ENCODE measurements at places on chromosomes 2 and 18. TPM values are rescaled to one million over a fixed set of nuclear protein-coding genes. Genes with fewer than 3 reads are reported as not detected.
A peak's percentile ranks its signal among the peaks of the same experiment; 100 is the strongest.

Gene ALK
- 0.87 TPM for total RNA-seq

- H3K36me3 ChIP-seq, result 0 out of 2 replicates have a peak, but pooled peaks cover 3% of the 10 kb centered on the region
- no peak overlapping the region for H3K4me3 ChIP-seq
- DNase-seq, result no peak
- peak overlapping the region; percentile 39 for H3K27ac ChIP-seq
- no peaks in the 10 kb centered on the region for H3K27me3 ChIP-seq
These were observed 248.5 kb downstream of the TPGS2 start for GRCh38 chr18:36580266-36580665.

GRCh38 chr18:74050807-74051206, 96.8 kb downstream of the FBXO15 start:
- peaks cover 35% of the 10 kb centered on the region for H3K27me3 ChIP-seq
- no peak for DNase-seq
- no peak overlapping the region for H3K27ac ChIP-seq
- H3K4me1 ChIP-seq, result no peaks in the 10 kb centered on the region

GRCh38 chr2:240891492-240892340, 4.2 kb downstream of the MAB21L4 start:
- H3K36me3 ChIP-seq, result no peaks in the 10 kb centered on the region
- H3K4me1 ChIP-seq, result peaks cover 15% of the 10 kb centered on the region
- no peaks in the 10 kb centered on the region for H3K27me3 ChIP-seq
- no peak overlapping the region for H3K27ac ChIP-seq
- no peak overlapping the region for H3K4me3 ChIP-seq

DNA sequence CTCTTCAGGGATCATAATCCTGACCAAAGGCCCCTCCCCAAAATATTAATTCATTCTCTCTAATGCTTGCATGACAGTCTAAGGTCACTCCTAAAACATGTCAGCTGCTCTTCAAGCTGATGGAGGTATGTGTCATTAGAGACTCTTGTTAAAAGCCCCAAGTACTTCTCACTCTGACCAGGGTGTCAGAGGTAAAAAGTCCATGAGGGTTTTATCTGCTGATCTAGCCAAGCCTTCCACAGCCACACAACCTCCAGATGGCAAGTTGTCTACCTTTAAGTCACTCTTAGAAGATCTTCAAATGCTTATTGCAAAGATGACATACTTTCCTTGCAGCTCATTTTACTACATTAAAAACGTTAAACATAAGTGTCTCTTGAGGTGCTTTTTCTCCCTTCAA, 83.6 kb upstream of the ETAA1 start:
- H3K27ac ChIP-seq, result no peak overlapping the region
- peaks cover 27% of the 10 kb centered on the region for H3K4me1 ChIP-seq
- no peak overlapping the region for H3K4me3 ChIP-seq
- no peaks in the 10 kb centered on the region for H3K27me3 ChIP-seq

DNA sequence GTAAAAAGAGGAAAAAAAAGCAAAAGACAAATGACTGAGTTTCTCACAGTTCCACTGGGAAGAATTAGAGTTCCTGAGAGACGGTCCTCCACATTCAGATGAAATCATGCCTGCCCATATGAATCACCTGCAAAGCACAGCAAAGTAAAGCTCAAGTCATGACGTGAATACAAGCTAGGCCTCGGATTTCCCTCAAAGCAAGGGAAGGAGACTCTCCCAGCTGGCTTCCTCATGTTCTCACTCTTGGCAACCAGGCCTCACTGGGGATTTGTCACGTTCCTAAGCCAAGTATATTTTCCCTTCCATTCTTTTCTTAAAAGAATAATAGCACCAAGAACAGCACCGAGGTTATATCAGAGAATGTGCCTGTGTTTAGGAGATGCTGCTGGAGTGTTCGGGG, 47.0 kb downstream of the CYP27C1 start:
- no peak overlapping the region for H3K4me3 ChIP-seq
- no peaks in the 10 kb centered on the region for H3K27me3 ChIP-seq
- DNase-seq, result peak; percentile 24
- H3K4me1 ChIP-seq, result peaks cover 7% of the 10 kb centered on the region
- peak overlapping the region; percentile 16 for H3K27ac ChIP-seq
- no peaks in the 10 kb centered on the region for H3K36me3 ChIP-seq

DNA sequence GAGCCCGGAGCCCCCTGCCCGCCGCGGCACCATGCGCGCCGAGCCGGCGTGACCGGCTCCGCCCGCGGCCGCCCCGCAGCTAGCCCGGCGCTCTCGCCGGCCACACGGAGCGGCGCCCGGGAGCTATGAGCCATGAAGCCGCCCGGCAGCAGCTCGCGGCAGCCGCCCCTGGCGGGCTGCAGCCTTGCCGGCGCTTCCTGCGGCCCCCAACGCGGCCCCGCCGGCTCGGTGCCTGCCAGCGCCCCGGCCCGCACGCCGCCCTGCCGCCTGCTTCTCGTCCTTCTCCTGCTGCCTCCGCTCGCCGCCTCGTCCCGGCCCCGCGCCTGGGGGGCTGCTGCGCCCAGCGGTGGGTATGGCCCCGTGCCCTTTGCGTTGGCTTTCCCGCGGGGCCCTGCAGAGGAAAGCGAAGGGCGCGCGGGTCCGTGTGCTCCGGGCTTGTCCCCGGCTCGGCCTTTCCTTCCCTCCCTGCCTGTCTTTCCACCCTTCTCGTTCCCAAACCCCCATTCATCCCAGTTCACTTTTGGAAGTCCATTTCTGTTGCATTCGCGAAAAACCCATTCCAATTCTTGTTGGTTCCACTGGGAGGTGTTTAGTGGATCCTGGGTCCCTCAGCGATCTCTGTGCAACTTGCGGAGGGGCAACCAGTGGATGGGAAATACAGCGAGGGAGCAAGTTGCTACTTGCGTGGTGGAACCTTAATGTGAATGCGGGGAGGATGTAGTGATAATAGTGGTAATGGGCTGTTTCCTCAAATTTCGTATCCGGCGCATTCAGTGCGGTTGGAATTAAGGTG, 599 bp downstream of the ADAM23 start:
- H3K4me3 ChIP-seq, result peak overlapping the region; percentile 64
- no peaks in the 10 kb centered on the region for H3K4me1 ChIP-seq
- H3K27me3 ChIP-seq, result peaks cover 70% of the 10 kb centered on the region
- peak; percentile 10 for DNase-seq
- no peak overlapping the region for H3K27ac ChIP-seq
- H3K36me3 ChIP-seq, result no peaks in the 10 kb centered on the region

Gene NTSR2
- not detected for total RNA-seq

Gene CCDC85A
- total RNA-seq, result 1.1 TPM

DNA sequence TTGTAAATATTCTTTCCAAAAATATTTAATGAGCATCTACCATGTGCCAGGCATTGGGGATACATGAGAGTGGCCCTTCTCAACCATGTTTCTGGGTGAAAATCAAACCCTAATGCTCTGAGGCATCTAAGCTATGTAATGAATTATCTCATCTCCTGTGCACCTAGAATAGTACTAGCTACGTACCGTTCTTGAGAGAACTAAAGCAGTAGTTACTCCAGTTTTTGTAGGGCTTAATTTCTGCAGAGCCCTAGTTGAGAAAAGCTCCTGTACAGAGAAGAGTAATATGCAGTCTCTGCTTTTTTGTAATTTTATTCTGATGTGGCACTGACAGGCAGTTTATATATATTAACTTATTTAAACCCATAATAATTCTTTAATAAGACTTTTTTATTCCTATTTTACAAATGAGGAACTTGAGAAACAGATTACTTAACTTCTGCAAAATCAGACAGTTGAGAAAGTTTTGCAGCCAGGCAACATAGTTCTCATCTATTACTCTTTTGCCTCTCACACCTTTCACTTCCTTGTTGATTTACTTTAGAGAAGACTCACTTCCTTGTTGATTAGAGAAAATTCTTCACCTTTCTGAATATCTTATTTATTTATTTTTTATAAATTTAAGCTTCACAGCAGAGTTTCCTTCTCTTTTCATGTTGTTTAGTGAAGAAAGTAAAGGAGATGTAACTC, 3.1 kb downstream of the SPOPL start:
- no peak for DNase-seq
- H3K4me1 ChIP-seq, result peaks cover 53% of the 10 kb centered on the region
- H3K4me3 ChIP-seq, result peak overlapping the region; percentile 81

- H3K27ac ChIP-seq, result no peak overlapping the region
- peaks cover 89% of the 10 kb centered on the region for H3K27me3 ChIP-seq
- no peak overlapping the region for H3K4me3 ChIP-seq
- no peaks in the 10 kb centered on the region for H3K36me3 ChIP-seq
- no peak for DNase-seq
These were observed 289.1 kb downstream of the ICOS start for GRCh38 chr2:204225671-204226073.

DNA sequence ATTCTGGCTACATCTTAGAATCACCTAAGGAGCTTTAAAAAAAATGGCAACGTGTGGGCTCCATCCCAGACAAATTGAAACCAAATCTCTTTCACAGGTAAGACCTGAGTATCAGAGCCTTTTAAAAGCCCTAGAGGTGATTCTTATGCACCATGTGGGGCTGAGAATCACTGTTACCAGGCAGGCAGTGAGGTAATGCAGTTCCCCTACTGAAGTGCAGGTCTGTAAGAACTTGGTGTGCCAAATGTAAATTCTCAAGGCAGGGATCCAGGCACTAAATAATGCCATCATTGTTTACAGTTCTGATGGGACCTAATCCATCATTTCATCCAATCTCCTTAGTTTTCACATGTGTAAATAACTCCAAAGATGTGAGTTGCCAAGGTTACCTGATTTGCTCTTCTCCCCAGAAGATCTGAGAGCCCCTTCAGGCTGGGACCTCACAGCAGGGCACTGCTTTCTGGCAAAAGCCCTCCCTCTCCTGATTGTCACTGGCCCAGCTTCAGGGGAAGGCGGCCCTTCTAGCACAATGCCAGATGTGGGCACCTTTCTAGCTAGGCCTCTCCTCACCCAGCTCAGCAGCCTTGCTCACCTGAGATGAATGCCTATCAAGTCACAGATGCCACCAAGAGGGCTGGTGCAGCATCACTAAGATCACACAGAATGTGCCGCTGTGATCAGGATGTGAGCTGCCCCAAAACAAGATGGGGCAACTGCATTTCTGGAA, 73.6 kb upstream of the RGPD5 start:
- H3K36me3 ChIP-seq, result no peaks in the 10 kb centered on the region
- no peak overlapping the region for H3K27ac ChIP-seq
- H3K27me3 ChIP-seq, result no peaks in the 10 kb centered on the region
- no peak for DNase-seq

DNA sequence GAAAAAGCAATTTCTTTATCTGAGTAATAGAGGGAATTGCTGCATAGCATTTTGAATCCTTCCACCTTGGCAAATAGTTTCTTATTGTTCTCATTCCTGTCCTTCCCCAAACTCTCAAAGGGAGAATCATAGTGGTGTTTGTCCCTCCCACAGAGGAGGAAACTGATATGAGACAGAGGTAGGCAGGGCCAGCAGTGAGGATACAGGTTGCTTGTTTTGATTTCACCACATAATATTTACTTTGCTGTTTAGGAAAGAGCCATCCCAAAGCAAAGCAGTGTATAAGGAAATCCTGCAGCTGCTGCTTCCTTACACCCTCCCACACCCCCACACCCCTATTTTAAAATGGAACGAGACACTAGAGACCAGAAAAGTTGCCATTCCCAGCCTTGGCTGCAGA, 195.3 kb downstream of the SETBP1 start:
- no peaks in the 10 kb centered on the region for H3K36me3 ChIP-seq
- H3K4me1 ChIP-seq, result no peaks in the 10 kb centered on the region
- H3K4me3 ChIP-seq, result no peak overlapping the region

DNA sequence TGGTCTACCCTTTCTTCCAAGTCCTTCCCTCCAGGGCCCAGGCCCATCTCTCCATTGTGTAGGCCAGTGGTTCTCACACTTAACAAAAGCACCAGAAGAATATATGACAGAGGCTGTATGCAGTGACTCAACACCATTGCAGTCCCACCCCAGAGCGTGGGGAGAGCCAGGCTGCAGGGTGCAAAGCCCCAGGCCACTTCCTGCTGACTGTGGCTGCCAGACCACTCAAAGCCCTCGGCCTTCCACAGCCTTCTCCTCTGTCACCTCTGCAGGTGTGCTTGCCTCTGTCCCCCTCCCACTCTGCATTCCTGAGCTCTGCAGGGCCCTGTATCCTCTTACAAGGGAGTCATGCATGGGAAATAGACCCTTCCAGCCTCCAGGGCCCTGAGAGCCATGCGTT, 40.4 kb upstream of the ARHGEF4 start:
- H3K27me3 ChIP-seq, result no peaks in the 10 kb centered on the region
- peaks cover 8% of the 10 kb centered on the region for H3K4me1 ChIP-seq
- no peaks in the 10 kb centered on the region for H3K36me3 ChIP-seq
- no peak overlapping the region for H3K4me3 ChIP-seq

GRCh38 chr2:216562696-216563435, 64.2 kb downstream of the RPL37A start:
- no peak for DNase-seq
- no peaks in the 10 kb centered on the region for H3K27me3 ChIP-seq
- H3K27ac ChIP-seq, result no peak overlapping the region
- no peak overlapping the region for H3K4me3 ChIP-seq
- no peaks in the 10 kb centered on the region for H3K4me1 ChIP-seq

GRCh38 chr2:108029912-108030311, 43.6 kb downstream of the SLC5A7 start:
- no peak overlapping the region for H3K4me3 ChIP-seq
- H3K27ac ChIP-seq, result no peak overlapping the region

Gene FAM228A
- total RNA-seq, result not detected

GRCh38 chr2:231612109-231612455, 19.4 kb downstream of the TEX44 start:
- H3K27ac ChIP-seq, result peak overlapping the region; percentile 91
- peaks cover 34% of the 10 kb centered on the region for H3K4me1 ChIP-seq

- no peak overlapping the region for H3K27ac ChIP-seq
- H3K27me3 ChIP-seq, result no peaks in the 10 kb centered on the region
- H3K4me1 ChIP-seq, result no peaks in the 10 kb centered on the region
- H3K4me3 ChIP-seq, result no peak overlapping the region
- no peaks in the 10 kb centered on the region for H3K36me3 ChIP-seq
- DNase-seq, result no peak
These were observed 308.7 kb downstream of the AFF3 start for GRCh38 chr2:99833586-99834201.

DNA sequence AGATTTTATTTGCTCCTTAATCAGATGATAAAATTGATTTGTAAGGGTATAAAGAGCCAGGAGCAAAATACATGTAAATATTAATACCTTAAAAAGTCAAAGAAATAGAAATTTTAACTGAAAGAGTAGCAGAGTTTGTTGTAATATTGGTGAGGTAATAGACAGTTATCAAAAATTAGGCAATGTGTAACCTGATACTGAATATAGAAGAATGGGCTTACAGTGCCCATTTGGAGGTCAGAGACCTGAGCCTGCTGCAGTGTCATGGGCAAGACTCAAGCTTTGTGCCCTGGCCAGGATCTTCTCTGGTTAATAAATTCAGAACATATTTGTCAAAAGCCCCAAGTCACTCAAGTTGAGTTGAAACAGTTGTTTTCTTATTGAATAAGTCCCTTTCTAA, 29.7 kb upstream of the TMEM247 start:
- DNase-seq, result no peak
- H3K27me3 ChIP-seq, result no peaks in the 10 kb centered on the region
- H3K36me3 ChIP-seq, result no peaks in the 10 kb centered on the region

GRCh38 chr2:133296401-133296800, 271.9 kb downstream of the NCKAP5 start:
- no peaks in the 10 kb centered on the region for H3K4me1 ChIP-seq
- no peak overlapping the region for H3K27ac ChIP-seq
- H3K27me3 ChIP-seq, result no peaks in the 10 kb centered on the region

Gene AMMECR1L
- total RNA-seq, result 10.9 TPM

- H3K27me3 ChIP-seq, result no peaks in the 10 kb centered on the region
- no peak overlapping the region for H3K27ac ChIP-seq
- no peaks in the 10 kb centered on the region for H3K4me1 ChIP-seq
- no peaks in the 10 kb centered on the region for H3K36me3 ChIP-seq
These were observed 647.9 kb downstream of the PLCL1 start for GRCh38 chr2:198452327-198452726.

Measured in PC-3 (cell line).